AG09319 (cell line): ENCODE measurements at places on chromosomes 4 and X.

GRCh38 chr4:111871802-111872201 lies 273.5 kb upstream of the FAM241A start:
- no peak for DNase-seq

GRCh38 chr4:15550491-15550890 lies 80.8 kb downstream of the CC2D2A start:
- no peak for DNase-seq

DNA sequence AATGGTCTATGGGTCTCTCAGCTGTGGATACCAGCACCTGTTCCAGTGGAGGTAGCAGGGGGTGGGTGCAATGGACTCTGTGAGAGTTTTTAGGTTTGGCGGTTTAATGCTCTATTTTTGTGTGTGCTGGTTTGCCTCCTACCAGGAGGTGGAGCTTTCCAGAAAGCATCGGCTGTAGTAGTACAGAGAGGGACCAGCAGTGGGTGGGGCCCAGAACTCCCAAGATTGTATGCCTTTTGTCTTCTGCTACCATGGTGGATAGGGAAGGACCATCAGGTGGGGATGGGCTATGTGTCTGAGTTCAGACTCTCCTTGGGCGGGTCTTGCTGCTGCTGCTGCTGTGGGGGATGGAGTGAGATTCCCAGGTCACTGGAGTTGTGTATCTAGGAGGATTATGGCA lies 557.2 kb upstream of the GRID2 start:
- DNase-seq = no peak

DNA sequence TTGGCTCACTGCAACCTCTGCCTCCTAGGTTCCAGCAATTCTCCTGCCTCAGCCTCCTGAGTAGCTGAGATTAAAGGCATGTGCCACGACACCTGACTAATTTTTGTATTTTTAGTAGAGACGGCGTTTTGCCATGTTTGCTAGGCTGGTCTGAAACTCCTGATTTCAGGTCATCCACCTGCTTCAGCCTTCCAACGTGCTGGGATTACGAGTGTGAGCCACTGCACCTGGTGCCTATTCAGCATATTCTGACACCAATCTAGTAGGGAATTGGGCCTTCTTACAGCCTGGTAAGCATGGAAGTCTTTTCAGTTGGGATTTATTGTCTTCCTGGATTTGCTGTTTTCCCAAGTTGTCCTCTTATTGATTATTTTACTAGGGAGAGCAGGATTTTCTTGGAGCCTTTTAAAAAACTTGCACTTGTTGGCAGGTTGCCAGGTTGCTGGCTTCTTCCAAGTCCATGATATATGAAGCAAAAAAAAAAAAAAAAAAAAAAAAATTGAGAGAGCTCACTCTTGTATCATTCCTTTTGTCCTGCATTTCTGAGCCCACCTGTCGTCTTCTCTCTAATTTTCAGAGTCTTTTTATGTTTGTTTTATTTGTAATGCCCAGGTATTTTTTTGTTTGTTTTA lies 43.7 kb downstream of the TMPRSS11E start:
- DNase-seq = no peak

GRCh38 chr4:89152972-89153371 lies 41.6 kb downstream of the TIGD2 start:
- DNase-seq = no peak

DNA sequence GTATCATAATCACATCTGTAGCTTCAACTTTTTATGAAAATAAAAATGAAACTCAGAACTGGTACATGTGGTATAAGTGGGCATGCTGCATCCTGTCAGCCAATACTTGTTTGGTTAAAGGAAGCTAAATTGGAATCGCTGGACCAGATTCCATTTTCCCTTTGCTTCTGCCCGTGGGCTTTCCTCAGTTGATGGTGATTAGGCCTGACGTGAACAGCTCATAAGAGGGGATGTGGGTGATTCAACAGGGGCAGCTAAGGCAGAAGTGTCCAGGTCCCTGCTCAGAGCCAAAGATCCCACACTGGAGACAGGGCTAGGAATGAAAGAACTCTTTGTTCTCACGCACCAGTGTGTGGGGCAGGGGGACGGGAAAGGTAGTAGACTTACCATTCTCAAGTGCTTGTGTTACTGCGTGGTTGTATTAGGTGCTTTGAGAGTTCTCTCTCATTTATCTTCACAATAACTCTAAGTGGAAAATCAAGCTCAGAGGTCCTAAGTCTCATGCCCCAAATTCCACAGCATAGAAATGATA lies 63.2 kb upstream of the GUCY1A1 start:
- DNase-seq = no peak

DNA sequence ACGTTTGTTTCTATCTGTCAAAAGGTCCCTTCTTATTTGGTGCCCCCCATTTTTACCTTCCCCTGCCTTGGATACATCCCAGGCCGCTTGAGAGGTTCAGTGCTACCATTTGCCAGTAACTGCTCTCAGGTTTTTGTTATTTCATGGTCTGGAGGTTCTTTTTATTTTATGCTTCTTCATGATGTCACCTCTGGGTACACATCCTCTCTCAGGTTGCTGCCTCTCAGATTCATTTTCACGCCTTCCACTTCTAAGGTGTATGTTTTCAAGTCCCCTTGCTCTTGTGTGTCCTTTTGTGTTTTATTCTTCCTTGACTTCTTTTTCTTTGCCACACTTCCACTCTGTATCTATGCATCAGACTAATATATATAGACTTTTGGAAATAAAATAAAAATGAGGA lies 640.1 kb upstream of the AADAT start:
- DNase-seq = no peak

DNA sequence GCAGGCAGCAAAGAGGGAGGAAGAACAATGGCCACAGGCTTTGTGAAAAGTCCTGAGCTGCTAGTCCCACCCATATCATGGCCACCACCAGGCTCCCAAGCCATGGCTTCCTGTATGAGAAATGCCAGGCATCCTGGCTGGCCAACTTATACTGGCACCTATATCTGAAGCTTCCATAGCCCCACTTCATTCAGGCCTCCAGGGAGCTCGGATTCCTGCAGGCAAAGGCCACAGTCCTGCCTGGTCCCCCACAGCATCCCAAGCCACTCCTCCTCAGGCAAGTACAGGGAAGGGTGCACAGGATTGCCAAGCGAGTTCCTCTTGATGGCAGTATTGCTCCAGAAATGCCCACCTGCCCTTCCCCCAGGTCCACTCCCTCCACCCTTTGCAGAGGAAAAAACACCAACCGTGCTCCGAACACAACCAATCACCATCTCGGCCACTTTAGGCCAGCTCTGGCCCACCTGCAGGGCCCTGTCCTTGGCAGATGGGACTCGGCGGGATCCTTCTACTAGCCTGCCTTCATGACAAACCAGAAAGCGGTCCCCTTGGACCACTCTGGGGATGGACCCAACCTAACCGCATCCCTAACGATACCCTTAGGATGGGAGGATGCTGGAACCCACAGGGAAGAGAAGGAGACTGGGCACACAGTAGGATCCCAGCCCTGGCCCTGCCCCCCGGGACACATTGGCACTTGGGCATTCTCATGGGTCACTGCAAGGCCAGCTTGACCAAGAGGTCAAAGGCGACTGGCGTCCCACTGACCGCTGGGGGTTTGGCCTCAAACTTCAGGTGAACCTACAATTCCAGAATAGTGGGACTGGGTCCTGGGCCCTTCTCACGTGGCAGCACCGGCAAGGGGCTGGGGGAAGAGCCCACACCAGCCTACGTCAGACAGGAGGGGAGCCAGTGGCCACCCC lies 220.4 kb upstream of the AGTR2 start:
- DNase-seq = no peak

GRCh38 chr4:23005691-23006090 lies 313.0 kb downstream of the GBA3 start:
- no peak for DNase-seq

DNA sequence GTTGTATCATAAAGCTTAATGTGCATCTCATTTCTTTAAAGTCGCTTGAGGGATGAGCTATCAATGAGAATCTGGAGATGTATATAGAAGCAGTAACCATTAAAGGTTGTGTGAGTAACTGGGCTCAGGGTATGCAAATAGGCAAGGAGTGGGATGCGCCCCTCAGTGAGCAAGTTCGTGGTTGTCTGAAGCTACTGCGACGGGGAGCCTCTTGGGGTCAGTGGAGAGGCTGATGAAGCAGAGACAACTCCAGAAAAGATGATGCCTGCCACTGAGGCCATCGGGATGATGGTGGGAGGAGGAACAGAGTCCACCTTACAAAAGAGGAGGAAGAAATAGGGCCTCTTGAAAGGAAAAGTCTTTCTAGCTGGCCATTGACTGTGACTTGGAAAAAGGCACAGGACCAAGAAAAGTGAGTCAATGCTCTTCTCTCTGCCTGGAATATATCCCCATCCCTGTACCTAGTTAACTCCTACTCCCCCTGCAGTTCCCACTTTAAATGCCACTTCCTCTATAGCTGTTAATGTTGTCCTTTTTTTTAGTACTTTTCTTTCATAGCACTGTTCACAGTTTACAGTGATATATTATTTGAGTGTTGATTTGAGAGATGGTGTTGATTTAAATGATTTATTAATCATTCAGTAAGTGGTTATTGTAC lies 51.4 kb upstream of the LSM6 start:
- DNase-seq = no peak

GRCh38 chrX:152155766-152156310 lies 17.5 kb upstream of the MAGEA10 start:
- no peak for DNase-seq

DNA sequence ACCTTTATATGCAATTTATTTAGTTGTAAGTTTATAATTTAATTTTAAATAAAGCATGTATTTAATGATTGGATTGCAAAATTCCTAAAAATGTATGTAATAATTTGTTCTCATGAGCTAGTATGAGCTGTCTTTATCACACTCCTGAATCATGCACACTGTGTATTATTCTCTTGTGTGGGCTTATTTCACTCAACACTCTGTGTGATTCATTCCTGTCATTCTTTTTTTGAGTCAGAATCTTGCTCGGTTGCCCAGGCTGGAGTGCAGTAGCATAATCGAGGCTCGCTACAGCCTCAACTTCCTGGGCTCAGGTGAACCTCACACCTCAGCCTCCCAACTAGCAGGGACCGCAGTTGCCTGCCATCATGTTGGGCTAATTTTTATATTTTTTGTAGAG lies 123.1 kb upstream of the SLC34A2 start:
- DNase-seq = no peak

GRCh38 chr4:81429607-81430006 lies 42.1 kb downstream of the RASGEF1B start:
- DNase-seq = no peak

DNA sequence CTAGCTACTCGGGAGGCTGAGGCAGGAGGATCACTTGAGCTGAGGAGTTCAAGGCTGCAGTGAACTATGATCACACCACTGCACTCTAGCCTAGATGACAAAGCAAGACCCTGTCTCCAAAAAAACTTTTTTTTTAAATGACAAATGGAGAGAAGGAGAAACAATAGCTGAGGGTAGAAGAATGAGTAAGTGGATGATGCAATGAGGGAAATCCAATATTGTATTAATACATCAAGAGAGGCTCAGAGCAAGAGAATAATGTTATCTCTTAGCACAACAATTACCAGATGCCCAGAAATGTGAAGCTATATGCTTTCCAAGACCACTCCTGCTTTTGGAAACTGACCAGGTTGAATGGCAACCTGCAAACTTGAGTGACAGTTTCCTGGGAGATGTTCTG lies 19.9 kb upstream of the GPR173 start:
- no peak for DNase-seq
